Stimulated activated CD8-positive, alpha-beta memory T cell treated with anti-CD3 and anti-CD28 coated beads, Interleukin-2, amount 100 ng/mL, for 48 hours (primary cell): ENCODE measurements at places on chromosomes 16 and 17.

DNA sequence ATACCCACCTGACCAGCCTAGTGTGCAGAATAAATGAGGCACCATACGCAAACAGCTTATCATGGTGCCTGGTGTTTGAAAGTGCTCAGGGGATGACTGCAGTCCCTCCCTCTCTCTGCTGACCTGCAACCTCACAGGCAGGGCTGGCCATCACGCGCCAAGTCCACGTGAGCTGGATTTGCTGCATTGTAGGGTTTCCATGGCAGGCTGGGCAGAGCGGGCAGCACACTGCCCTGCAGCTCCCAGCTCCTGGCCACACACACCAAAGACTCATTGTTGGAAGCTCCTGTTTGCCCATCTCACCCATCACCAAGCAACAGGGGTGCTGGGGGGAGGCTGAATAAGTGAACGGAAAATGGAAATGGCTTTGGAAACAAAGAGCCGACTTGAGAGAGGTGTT, 81.8 kb downstream of the IRX3 start:
- DNase-seq, result no peak

GRCh38 chr17:47192554-47192953, 3.5 kb upstream of the CDC27 start:
- DNase-seq, result no peak

- DNase-seq, result no peak
Observed at GRCh38 chr16:25161753-25162367, 50.3 kb downstream of the LCMT1 start.

- no peak for DNase-seq
Observed at GRCh38 chr17:80877729-80878303, 113.8 kb upstream of the CHMP6 start.

DNA sequence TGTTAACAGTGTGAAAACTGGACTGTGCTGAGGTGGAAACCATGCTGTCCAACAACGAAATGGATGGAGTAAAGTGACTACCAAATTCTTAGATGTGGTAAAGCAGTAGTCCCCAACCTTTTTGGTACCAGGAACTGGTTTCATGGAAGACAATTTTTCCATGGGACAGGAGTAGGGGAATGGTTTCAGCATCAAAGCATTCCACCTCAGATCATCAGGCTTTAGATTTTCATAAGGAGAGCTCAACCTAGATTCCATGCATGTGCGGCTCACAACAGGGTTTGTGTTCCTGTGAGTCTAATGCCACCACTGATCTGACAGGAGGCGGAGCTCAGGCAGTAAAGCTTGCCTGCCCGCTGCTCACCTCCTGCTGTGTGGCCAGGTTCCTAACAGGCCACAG, 11.5 kb downstream of the SLX4 start:
- no peak for DNase-seq

- no peak for DNase-seq
Observed at GRCh38 chr17:80789356-80789902, 202.2 kb upstream of the CHMP6 start.
